ENCODE measurements at places on chromosomes 3 and 15.

DNA sequence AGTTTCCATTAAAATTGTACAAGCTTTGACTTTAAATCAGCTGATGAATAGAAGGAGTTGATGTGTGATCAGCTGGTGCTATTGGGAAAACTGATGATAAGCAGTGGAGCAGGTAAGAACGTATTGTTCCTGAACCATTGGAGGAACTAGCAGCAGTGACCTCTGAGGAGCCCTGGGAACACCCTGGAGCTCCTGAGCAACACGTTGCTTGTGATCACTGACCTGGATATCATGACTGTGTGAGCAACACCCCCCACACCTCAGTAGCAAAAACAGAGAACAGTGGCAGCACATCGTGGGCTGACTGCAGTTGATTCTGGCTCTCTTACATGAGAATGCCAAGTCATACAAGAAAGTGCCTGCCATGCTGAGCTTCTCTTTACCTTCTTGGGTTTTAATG, 72.9 kb downstream of the BLM start:
- no peak for DNase-seq

- no peak for DNase-seq
Observed at GRCh38 chr3:31932990-31933389, 48.1 kb downstream of the OSBPL10 start.

GRCh38 chr3:150830094-150830681, 67.2 kb upstream of the SIAH2 start:
- no peak for DNase-seq

GRCh38 chr15:74278207-74278606, 42.1 kb downstream of the CCDC33 start:
- DNase-seq, result no peak

DNA sequence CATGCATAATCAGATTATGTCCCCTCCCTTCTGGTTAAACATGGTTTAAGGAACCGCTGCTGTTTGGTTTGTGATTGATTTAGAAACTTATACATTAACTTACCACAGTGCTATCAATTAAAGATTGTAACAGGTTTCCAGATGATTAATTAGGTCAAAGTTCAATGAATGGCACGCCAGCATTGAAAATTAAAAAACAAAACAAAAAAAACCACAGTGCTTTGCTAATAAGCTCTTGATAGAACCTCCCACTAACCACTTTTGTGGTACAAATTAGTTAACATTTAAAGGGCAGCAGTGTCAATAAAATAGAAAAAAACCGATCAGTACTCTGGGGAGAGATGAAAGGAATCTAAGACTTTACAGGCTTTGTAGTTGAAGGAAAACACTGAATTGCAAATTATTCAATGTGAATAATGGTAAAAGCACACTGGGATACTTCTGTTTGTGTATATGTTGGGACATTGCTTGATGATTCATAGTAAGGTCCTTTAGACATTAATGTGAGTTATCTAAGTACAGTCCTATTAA, 7.6 kb upstream of the C3orf38 start:
- no peak for DNase-seq

GRCh38 chr15:29638011-29638410, 184.3 kb downstream of the TJP1 start:
- no peak for DNase-seq

- no peak for DNase-seq
Observed at GRCh38 chr3:16692486-16693344, 87.5 kb upstream of the DAZL start.

- no peak for DNase-seq
Observed at GRCh38 chr15:67820992-67821783, 4.1 kb upstream of the SKOR1 start.

GRCh38 chr15:32669896-32670611, 28.5 kb downstream of the SCG5 start:
- no peak for DNase-seq

DNA sequence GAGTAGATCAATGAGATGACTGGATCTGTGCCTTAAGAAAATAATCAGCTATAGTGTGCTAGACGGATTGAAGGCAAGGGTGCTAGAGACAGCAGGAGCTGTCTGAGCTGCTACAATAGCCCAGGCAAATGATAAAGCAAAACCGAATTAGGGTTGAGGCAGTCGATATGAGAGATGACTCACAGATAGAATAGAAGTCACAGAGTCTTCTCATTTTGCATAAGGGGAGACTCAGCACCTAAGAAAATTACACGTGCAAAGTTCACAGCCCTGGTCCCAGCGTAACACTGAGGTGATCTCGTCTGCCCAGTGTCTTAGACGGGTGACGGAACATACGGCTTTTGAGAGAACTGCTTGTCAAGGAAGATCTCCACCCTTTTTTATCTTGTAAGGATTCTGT, 11.6 kb downstream of the LPP start:
- DNase-seq, result peak; percentile 66

DNA sequence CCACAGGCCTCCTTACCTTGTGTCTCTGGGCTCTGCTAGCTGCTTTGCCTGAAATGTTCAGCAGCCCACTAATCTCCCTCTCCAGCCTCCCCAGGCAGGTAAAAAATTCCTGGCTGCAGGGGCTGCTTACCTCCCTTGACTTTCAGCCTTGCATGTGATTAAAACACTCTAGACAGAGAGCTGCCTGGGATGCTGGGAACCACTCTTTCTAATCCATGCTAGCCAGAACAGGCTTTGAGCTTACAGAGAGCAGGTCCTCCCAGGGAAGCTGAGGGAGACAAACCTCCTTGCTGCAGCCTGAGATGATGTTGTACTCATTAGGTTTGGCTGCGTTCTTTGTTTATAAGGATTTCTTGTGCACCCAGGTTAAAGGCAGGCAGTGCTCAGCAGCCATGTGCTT, 33.7 kb upstream of the LIPC start:
- no peak for DNase-seq
